ENCODE measurements at places on chromosomes 5 and 9. TPM values are rescaled to one million over a fixed set of nuclear protein-coding genes. Genes with fewer than 3 reads are reported as not detected.
A peak's percentile ranks its signal among the peaks of the same experiment; 100 is the strongest.

GRCh38 chr5:88829054-88829453, 53.9 kb downstream of the MEF2C start:
- peak overlapping the region; percentile 1 for H3K27ac ChIP-seq
- H3K27me3 ChIP-seq = no peaks in the 10 kb centered on the region

Gene SV2C
- total RNA-seq = 0.87 TPM

DNA sequence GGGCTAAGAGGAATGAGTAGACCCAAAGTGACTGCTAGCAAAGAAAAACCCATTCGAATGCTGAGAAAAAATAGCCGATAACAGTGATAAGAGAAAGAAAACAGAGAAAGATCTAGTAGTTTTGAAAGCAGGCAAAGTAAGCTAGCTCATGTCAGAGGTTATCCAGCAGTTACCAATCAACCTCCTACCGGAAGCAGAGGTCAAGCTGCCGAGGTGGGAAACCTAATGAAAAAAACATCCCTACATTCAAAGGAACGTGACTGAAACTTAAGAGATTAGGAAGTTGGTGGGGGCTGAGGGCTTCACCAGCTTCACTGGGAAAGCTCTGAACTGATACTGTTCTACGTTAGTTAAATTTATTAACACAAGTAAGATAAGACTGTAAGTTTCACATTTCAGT, 32.6 kb downstream of the SSBP2 start:
- DNase-seq = no peak
- no peak overlapping the region for H3K4me3 ChIP-seq
- no peaks in the 10 kb centered on the region for H3K36me3 ChIP-seq
- H3K27ac ChIP-seq = no peak overlapping the region
- H3K4me1 ChIP-seq = no peaks in the 10 kb centered on the region
- no peaks in the 10 kb centered on the region for H3K27me3 ChIP-seq

- peak overlapping the region; percentile 61 for H3K4me3 ChIP-seq
- H3K36me3 ChIP-seq = no peaks in the 10 kb centered on the region
- peak overlapping the region; percentile 94 for H3K27ac ChIP-seq
- no peaks in the 10 kb centered on the region for H3K4me1 ChIP-seq
Observed at GRCh38 chr9:128372188-128372641, 1.0 kb downstream of the URM1 start.

Gene NOXA1
- 10.5 TPM for total RNA-seq

DNA sequence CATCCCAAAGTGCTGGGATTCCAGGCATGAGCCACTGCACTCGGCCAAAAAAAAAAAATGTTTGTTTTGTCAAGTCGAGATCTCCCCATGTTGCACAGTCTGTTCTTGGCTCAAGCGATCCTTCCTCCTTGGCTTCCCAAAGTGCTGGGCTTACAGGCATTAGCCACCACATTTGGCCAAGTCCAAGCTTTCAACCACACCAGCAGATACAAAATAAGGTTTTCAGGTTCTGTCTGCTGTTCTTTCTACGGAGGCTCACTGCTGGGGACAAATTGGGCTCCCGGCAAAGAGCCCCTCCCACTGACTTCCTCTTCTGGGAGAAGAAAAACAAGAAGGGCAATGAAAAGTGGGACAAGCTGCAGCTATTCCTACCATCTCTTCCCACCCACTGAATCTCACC, 37.6 kb upstream of the GGTA1 start:
- H3K27me3 ChIP-seq = no peaks in the 10 kb centered on the region
- H3K4me1 ChIP-seq = no peaks in the 10 kb centered on the region
- no peaks in the 10 kb centered on the region for H3K36me3 ChIP-seq
- no peak for DNase-seq

All from tibial nerve (tissue), 4 donors.